ENCODE measurements at places on chromosomes 3 and 15.
A peak's percentile ranks its signal among the peaks of the same experiment; 100 is the strongest.

DNA sequence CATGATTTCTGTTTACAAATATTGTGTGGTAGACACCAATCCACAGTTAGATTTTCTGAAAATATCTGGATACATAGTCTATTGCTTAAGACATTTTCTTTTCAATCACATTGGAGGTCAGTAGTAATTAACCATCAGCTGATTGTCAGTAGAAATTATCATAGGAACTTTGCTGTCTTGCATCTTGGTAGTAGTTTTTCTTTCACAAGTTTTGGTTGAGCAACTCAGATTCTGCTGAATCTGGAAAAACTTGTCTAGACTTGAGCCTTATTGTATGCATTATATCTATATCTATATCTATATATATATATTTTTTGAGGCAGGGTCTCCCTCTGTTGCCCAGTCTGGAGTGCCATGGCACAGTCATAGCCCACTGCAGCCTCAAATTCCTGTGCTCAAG, 4.0 kb downstream of the RAB11A start:
- DNase-seq, result no peak

- DNase-seq, result no peak
Observed at GRCh38 chr3:133925960-133926735, 30.5 kb upstream of the RAB6B start.

GRCh38 chr15:38622908-38623307, 58.3 kb upstream of the RASGRP1 start:
- no peak for DNase-seq

DNA sequence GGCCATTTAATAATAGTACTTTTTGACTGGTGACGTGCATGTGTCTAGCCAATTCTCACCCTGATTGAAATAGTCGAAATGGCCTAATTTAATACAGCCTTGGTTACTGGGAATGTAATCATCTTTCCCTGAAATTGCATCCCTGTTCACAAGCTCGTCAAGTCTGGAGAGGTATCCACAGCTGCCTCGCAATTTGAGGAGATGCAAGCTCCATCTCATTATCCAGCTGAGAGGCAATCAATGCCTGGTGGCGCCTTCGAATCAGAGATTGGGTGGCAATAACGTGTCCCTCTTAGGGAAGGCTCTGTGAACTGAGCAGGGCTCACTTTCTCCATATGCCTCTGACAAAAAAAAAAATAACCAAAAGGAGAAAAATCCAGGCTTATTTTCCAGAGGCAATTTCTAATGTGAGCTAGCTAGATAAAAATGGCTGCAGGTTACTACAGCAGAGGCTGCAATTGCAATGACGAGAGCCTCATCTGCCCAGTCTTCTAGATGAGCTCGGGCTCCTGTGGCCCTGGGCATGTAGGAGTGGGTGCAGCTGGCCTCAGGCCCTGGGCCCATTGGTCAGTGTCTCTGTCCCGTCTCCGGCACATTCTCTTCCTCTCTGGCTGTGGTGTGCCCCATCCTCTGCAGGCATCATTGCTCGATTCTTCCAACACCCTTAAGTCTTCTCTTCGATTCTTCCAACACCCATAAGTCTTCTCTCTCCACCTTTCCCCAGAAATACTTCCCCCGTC, 487.5 kb downstream of the GABRG3 start:
- DNase-seq, result no peak

DNA sequence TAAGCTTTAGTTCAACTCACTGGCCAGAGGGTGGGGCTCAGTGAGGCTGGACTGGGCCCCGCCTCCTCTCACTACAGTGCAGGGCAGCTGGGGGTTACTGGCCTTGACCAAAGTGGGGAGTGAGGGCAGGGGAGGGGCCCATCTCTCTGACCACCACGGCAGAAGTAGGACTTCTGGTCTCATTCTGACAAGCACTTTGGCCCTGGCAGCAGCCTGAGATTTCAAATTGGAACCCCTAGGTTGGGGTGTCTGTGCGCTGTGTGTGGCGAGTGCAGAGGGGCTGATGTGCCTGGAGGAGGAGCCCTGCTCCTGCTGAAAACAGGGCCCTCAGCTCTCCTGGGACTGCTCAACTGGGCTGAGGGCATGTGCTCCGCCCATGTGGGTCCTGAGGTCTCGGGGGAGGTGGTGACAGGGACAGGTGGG, 60.3 kb upstream of the RPL32 start:
- DNase-seq, result no peak

DNA sequence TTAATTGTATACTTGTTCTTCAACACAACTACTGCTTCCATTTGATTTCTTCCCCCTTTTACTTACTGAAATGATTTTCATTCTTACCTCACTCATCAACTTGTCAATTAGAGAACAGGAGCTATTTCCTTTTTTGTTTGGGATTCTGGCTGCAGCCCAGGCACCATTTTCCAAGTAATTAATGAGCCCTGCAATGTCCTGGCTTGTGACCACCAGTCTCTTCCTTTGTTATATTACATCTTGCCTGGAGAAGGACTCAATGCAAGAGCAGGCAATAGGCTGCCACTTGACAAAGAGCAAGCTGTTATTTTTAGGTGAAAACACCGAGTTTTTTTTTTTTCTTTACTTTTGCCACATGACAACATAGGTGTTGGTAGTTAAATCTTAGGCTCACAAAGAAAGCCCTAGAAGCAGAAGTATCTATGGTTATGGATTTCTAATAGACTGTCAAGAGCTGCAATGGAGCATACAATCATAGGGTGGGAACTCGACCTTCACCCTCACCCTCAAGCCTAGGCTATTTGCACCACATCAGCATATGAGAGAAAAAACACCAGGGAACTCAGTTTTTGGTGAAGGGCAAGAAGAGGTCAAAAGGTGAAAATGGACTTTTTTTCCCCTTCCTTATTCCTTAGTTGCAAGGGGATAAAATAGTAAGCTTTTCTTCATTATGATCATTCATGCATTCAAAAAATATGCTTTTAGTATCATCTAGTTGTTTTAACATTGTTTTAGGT, 114.9 kb downstream of the TNIK start:
- DNase-seq, result peak; percentile 58

GRCh38 chr3:12479919-12480427, 4.3 kb upstream of the TSEN2 start:
- peak; percentile 15 for DNase-seq

GRCh38 chr3:126213379-126214028, 33.1 kb upstream of the ALDH1L1 start:
- no peak for DNase-seq

DNA sequence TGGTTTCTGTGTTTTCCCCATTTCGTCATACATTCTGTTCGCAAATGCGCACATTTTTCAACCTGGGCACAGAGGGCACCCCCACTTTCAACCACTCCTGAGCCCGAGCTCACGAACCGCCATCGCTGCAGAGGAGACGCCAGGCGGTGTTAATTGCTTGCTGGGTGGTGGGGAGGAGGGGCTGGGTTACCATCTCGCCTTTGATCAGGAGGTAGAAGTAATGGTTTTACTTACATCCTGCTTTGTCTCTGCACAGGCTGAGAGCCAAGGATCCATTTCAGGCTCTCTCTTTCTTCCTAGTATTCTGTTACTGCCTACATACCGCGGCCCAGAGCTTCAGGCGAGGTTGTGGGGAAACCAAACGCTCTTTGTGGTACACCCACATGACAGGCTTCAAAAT, 177.3 kb upstream of the WNT5A start:
- DNase-seq, result no peak

- DNase-seq, result no peak
Observed at GRCh38 chr15:93501946-93502345, 412.9 kb upstream of the RGMA start.

DNA sequence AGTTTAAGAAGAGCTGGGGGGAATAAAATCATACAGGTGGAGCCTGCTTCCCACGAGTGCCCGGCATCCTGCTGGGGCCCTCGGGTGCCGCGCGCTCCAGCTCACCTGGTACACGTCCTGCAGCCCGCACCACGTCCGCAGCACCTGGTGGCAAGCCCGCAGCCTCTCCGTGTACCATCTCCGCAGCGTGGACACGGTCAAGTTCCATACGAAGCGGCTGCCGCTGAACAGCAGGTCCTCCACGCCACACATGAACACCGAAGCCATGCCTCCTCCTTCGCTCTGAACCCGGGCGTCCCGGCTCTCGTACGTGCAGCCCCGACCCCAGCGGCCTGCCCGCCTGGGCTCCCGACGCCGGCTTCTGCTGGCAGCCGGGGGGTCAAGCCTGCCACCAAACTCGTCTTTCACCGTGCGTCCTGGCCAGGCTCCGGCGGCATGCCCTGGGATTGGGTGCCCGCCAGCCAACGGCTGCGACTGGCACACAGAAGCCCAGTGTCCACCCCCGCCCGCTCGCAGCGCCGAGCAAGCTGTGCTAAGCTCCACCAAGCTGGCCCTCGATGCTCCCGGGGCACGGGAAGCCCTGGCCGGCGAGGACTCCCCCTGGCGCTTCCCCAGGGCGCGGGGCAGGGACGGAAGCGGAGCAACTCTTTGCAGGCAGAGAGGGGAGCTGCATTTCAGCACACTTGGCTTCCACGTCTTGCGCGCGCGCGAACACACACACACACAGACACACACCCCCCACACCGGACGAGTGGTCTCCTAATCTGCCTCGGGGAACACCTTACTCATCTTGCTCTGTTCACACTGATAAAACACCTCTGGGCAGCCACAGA, at the start of gene FRMD4B:
Gene FRMD4B, minus strand, starts transcription at position 366 of the 833 bp plus-strand sequence. Its CDS starts 99 bp downstream, at position 267.
- DNase-seq, result peak; percentile 31

DNA sequence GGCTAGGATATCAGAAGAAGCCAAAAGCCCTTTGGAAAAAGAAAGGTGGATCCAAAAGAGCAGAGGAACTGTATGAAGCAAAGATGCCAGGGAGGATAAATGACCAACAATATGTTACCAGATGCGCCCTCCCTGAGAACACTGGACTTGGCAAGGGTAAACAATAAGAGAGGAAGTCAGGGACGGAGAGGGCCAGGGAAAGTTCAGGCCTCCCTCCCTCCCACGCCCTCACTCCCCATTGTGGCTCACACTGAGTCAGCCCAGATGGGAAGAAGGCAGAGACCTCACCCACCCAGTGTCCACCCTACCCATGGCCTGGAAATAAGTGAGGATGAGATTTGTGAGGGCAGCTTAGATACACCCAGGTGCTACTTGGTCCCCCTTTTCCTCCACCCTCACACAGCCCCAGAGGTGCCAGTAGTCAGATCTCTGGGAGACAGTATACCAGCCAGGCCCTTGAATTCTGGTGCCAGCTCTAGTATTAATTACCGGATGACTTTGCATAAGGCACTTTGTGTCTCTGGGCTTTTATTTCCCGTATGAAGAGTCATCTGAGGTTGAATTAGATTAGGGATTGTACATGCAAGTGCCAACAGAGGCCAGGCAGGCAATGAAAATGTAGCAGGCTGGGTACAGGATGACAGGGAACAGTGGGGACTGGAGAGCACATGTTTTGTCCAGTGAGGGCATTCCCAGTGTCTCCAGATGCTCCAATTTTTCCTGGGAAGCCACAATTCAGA, 35.1 kb upstream of the FRMD4B start:
- DNase-seq, result no peak

DNA sequence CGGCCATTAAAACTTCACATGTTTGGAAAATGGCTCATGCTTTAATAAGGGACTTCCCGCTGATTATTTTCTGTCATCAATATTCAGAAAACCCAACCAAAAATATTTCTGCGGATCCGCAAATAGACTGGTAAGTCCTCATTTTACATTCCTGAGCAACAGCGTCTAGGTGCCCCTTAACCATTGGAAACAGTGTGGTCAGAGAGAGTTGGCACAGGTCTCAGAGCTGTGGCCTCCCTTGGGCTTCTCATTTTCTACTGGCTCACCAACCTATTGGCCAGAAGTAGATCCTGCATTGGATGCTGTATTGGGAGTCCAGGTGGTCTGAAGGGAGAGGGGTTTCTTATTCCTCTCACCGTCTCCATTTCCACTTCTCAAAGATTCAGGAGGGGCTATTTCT, 348.1 kb upstream of the DCBLD2 start:
- no peak for DNase-seq

GRCh38 chr3:22399566-22399965, 648.6 kb upstream of the ZNF385D start:
- DNase-seq, result no peak

DNA sequence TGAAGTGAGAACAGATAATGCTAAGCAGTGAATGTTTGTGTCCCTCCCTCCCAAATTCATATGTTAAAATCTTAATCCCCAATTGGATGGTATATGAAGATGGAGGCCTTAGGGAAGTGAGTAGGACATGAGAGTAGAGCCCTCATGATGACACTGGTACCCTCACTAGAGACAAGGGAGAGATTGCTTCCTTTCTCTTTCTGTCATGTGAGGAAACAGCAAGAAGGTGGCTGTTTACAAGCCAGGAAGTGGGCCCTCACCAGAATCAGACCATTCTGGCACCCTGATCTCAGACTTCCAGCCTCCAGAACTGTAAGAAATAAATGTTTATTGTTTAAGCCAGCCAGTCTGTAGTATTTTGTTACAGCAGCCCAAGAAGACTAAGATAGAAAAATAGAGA, 209.5 kb downstream of the SATB1 start:
- no peak for DNase-seq

DNA sequence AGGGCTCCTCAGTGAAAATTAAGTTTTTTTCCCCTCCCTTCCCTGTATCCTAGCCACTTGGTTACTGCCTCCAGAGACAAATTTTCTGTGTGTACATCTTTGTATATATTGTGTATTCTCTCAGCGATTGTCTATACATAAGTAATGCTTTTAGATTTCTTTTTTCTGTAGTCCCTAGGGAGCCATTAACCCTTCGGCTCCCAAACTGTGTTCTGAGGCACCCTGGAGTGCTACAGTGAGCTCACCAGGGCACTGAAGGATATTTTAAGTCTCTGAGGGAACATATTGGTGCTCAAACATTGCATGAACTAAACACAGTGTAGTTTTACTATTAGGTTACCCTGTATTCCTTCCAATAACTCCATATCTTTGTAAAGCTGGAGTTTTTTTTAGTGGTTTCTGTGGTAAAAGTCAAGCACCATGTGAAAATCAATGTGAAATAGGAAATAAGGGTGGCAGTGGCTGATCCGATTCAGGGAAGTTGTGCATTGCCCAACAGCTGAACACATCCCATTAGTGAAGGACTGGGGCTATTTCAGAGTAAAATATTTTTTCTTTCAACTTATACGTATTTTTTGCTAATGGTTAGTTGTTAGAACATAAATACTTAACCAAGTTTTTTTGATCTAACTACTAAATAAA, 43.0 kb downstream of the USP13 start:
- DNase-seq, result no peak

DNA sequence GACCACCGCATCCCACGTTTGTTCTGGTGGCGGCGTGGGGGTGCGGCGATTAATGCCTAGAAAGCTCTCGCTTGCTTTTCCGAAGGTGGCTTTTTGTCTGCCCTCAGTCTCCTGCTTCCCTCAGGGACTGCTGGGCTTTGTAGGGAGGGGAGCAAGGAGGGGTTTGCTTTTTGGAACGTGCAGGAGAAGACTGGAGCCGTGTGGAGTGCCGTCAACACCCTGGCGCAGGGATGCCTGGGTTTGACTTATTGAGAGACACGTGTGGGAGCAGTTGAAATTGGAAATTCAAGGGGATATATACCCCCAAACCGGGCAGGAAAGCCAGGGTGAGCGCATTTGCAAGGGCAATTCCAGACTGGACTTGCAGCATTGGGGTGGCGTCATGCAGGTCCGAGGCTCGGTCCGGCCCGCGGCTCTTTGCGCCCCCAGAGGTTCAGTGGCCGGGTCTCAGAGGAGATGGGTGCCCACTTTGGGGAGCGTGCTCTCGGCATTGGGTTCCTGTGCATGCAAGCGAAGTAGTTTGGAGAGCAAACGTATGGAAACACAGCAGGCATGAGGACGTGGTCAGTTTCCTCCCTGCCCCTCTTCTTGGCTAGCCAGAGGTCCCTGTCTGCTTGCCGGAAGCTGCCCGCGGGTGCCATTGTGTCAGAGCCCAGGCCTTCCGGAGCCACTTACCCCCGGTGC, 2.1 kb downstream of the EPHB1 start:
- no peak for DNase-seq

- no peak for DNase-seq
Observed at GRCh38 chr15:80640531-80641121, 54.5 kb upstream of the ABHD17C start.

GRCh38 chr3:107705046-107705445, 182.3 kb downstream of the BBX start:
- no peak for DNase-seq

Measured in NCI-H1105 (cell line).